AG04449 (cell line): ENCODE measurements at places on chromosomes 7 and 10.

- DNase-seq: no peak
These were observed 264.9 kb upstream of the FERD3L start for GRCh38 chr7:19410106-19410505.

GRCh38 chr7:37901236-37901827, 15.3 kb downstream of the SFRP4 start:
- DNase-seq: no peak

DNA sequence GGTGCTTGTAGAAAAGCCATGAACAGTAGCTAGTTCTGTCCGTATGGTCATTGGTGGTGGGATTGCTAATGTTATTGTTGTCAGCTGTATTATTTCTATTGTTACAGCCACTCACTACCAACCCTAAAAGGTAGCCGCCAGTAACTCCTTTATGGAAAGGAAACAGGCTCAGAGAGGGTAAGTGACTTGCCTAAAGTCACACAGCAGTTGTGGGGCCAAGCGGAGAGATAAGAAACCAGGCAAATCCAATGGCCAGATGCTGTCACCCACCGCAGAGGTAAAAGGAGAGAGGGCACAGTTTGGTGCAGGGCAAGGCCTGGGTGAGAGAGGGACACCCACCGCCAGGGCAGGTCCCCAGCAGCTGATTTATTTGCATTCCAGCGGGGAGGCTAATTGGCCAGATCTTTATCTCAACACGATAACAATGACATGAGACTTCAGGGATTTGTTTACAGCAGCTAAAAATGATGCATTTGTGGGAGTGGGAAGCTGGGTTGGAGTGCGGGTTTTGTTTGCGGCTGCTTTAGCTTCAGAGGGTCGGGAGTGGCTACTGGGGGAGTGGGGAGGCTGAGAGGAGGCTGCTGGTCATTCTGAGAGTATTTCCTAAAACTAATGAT, 8.6 kb upstream of the NKX2-3 start:
- DNase-seq: no peak

- DNase-seq: no peak
These were observed 92.4 kb downstream of the CTTNBP2 start for GRCh38 chr7:117780832-117781231.
